ENCODE measurements at places on chromosomes 2 and 18.

DNA sequence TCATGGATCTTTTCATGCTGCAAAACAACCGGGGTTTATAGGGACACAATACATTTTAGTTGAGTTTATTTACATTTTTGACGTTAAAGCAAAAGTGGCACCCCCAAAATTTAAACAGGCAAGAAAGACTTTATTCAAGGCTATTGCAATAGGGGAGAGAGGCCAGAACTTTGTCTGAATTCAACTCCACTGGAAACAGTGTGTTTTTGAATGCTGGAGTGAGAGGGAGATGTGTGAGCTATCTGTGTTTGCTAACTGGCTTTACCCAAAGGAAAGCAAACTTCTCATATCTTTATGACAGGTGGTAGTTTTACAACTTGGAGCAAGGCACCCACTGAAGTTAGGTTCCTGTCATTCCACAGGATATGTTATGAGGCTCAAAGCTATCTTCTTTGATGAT is 207.4 kb downstream of the AGPS start:
- no peak for DNase-seq

DNA sequence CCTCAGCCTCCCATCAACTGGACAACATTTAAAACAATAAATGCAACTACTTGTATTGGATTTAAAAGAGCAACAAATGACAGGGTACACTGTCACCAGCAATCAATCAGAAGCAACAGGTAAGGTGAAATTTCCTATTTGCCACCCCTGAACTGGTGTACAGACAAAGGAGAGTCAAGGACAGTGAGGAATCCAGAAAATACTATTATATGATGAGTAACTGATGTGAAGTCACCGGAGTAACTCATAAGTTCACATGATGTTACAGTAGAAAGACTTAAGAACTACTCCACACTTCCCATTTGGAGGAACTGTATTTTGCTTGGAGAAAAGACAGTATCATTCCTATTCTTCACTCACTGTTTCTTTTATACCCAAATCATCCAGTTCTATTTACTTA is 4.1 kb upstream of the STAT1 start:
- no peak for DNase-seq

DNA sequence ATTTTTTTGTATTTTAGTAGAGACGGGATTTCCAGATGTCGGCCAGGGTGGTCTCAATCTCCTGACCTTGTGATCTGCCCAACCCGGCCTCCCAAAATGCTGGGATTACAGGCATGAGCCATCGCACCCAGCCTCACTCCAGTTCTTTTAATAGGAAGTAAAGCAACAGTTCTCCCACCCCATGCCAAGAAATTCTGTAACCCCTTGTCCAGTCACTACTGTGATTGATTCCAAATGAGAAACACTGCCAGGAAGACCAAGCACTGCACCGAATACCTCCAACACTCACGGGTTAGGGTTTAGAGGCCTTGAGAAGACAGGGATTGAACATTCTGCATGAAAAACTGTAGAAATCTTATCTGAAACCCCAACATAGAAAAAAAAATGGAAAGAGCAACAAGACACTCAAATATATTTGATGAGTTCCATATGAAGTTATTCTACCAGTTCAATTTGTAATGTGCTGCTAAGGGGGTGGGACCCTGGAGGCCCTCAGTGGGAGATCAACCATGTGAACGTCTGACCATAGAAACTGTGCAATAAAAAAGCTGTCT is 48.2 kb upstream of the BIN1 start:
- no peak for DNase-seq

DNA sequence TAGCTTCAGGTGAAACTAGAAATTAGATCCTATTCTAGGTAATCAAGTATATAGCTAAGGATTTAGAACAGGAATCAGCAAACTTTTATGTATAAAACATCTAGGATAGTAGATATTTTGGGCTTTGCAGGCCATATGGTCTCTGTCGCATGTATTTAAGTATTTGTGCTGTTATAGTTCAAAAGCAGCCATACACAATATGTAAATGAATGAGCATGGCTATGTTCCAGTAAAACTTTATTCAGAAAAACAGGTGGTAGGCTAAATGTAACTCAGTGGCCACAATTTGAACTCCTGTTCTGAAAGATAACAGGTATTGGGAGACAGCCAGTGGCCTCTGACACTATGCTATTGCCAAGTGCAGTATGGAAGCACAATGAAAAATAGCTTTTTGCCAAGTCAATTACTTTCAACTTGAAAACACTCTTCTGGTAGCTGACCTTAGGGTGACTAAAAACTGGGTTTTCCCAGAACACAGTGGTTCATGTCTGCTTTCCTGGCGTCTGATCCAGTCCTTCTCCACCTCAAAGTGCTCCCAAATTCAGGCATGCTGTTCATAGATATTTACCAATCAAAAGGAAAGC is 304.7 kb upstream of the SYT4 start:
- no peak for DNase-seq

- DNase-seq = no peak
Measured at GRCh38 chr2:25674077-25674362, 643 bp upstream of the DTNB start.

DNA sequence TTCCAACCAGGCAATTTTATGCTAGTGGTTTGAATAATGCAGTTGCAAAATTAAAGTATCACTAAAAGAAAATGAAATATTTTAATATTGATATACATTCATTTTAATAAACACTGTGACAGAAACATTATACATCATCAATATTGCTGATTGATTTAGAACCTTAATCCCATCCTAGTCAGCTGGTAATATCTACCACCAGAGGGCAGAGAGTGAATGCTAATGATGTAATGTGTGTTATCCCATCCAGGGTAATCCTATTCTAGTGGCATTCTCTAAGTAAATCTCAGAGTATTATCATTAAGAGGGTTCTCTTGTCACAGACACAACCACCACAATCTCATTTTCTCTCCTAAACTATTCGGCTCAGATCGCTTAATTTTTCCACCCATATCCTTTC is 477.4 kb downstream of the CPS1 start:
- no peak for DNase-seq

- no peak for DNase-seq
Measured at GRCh38 chr2:19833978-19834377, 67.8 kb downstream of the TTC32 start.

- DNase-seq = no peak
Measured at GRCh38 chr2:70069049-70069448, 18.2 kb upstream of the PCBP1 start.

DNA sequence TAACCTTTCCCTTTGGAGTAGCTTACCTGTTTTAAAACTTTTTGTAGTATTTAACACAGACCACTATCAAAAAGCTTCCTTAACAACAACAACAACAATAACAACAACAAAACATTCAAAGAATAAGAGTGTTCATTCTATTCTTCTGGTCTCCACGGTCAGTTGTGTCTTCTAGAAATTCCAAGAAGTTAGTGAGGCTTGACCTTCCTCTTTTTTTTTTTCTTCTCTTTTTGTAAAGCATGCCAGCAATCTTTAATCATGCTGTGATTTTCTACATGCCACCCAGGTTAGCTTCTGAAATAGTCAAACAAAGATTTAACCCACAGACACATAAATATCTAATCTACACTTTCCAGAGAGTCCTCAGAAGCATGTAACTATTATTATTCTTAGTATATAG is 28.4 kb upstream of the KLHL14 start:
- no peak for DNase-seq

- DNase-seq = no peak
Measured at GRCh38 chr2:150271952-150272802, 215.3 kb downstream of the RND3 start.

DNA sequence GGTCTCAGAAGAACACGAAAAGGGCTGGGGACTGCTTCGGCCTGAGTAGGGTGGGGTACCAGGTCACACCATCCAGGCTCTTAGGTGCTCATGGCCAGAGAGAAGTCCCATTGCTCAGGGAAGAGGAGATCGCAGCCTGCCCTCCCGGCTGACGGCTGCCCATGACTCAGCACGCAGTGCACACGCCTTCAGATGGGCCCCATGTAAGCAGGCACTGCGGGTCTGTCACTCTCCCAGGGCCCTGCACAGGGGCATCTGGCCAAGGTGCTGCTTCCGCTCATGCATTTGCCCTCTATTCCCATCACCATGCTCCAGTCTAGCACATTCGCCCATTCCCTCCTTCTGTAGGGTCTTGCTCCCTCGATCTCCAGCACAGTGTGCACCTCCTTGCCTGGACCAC is 34.7 kb downstream of the SFXN5 start:
- DNase-seq = no peak

GRCh38 chr2:232075080-232075479 is 113.6 kb downstream of the DIS3L2 start:
- DNase-seq = no peak

GRCh38 chr2:148546270-148546669 is 98.3 kb upstream of the EPC2 start:
- DNase-seq = no peak

DNA sequence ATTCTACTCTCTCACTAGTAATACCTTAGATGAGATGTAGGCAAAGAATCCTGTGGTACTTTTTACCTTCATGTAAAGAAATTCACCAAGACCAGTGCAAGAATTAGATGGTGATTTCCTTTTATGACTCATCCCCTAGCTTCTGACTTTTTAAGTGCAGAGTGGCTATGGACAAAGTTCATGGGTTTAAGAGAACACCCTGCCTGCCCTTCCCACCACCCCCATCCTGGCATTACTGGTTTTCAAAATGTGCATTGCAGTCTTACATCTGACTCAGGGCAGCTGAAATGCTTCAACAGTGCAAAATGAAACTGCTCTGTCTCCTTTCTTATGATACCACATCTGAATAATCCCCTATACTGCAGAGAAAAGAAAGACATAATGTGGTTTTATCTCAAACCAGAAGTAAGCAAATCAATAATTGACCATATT is 22.6 kb downstream of the MAIP1 start:
- DNase-seq = no peak

- DNase-seq = no peak
Measured at GRCh38 chr2:239824046-239824694, 201.0 kb downstream of the NDUFA10 start.

DNA sequence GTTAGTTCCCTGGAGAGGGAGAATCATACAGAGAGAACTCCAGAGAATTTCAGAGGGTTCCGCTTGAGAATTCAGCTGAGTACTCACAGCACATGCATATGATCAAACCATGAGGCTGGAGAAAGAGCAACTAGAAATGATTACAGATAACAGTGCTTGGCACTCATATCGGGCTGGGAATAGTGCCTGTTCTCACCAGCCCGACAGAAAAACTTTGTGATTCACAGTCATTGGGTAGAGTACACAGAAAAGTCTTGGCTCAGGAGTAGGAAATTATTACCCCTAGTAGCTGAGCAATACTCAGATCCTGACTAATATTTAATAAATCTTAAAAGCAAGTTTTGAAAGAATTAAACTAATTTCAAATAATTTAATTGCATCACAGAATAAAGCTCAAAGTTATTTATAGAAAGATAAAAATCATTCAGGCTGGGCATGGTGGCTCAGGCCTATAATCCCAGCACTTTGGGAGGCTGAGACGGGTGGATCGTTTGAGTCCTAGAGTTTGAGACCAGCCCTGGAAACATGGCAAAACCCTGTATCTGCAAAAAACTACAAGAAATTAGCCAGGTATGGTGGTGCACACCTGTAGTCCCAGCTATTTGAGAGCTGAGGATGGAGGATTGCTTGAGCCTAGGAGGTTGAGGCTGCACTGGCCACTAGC is 6.8 kb downstream of the WDPCP start:
- no peak for DNase-seq

DNA sequence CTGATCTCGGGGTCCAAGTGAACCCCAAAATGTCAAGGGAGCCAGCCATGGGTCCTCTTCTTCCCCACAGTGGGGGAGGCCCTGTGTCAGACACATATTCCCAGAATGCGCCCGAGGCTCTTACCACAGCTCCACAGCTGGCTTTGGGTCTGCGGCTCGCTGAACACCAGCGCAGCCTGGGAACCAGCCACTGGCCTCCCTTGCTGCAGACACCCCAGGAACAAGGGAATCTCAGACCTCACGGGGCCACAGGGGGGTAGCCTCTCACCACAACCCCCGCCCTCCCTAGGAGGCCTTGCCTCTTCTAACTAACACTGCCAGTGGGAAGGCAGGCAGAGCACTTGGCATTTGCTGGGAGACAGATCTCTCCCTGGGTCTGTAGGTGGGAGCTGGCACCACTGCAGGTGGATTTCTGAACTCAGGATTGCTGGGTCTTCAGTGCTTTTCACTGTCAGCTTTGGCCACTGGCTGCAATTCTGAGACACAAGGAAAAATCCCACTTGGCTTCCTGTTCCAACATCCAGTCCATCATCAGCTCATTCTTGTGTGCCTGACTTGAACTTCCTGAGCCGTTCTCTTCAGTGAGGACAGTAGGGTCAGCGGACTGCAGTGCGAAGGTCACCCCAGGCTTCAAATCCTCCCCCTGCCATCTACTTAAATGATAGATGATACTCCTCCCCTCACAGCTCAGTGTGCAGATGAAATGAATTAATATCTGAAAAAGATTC is 128.7 kb downstream of the CAPN13 start:
- DNase-seq = no peak

GRCh38 chr2:203490391-203490790 is 44.7 kb downstream of the RAPH1 start:
- no peak for DNase-seq

- no peak for DNase-seq
Measured at GRCh38 chr2:189763908-189764661, 1.5 kb upstream of the OSGEPL1 start.

GRCh38 chr2:144465749-144466148 is 54.2 kb downstream of the ZEB2 start:
- DNase-seq = no peak

DNA sequence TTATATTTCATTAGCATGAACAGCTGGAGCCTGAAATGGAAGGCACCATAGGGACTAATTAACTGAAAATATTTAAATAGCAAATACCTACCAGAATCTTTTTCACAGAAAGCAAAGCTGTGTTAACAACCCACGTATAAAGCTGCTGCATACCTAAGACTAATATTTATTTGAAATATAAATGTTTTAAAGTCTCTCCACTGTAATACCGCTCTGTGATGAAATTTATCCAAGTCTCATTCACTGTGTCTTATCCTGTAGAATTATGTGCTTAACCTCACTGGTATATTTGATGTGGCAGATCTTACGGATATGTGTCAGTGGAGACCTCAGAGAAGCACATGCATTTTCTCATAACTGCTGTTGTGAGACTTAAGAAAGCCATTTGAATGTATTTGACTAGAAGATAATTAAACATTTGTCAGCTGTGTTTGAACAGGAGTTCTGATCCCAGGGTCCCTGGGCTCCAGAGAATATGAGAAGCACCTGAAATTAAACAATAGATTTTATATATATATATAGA is 373.3 kb downstream of the ZNF804A start:
- DNase-seq = no peak

- no peak for DNase-seq
Measured at GRCh38 chr2:128982001-128982400, 663.3 kb upstream of the HS6ST1 start.
